CD4-positive, alpha-beta memory T cell (primary cell): ENCODE measurements at places on chromosomes 5 and 9.

- DNase-seq, result no peak
Measured at GRCh38 chr5:64161420-64161819, 4.2 kb upstream of the RNF180 start.

DNA sequence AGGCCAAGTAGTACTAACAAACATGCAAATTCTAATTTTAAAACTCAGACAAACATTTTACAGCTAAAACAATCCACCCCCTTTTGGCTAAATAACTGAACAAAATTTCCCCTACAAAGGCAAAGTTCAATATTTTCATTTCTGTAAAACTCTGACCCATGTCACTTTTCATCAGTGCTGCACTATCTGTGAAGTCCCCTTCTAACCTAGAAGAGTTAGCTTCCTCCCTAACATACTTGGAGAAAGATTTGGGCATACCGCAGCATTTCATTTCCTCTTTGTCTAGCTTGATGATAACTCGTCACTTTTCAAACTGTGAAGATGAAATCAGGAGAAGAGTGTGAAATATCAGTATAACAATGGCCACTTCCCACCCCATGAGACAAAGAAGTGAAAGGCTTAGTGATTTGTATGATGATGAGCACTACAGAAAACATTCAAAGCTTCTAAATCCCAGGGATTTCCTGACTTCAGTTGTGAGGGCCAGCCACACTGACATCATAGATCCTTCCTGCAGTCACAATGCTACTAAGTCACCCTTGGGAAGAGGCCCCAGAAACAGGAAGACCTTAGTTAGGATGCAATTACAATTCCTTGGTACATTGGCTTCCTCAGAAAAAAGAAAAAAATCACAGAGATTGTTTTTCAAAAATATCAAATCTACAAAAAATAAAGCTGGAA is at the start of gene FAM81B:
Gene FAM81B, plus strand, starts transcription at position 555 of the 681 bp plus-strand sequence. Its CDS starts 24 bp downstream, at position 579.
- DNase-seq, result no peak

- DNase-seq, result no peak
Measured at GRCh38 chr5:14064841-14065240, 78.3 kb upstream of the TRIO start.

DNA sequence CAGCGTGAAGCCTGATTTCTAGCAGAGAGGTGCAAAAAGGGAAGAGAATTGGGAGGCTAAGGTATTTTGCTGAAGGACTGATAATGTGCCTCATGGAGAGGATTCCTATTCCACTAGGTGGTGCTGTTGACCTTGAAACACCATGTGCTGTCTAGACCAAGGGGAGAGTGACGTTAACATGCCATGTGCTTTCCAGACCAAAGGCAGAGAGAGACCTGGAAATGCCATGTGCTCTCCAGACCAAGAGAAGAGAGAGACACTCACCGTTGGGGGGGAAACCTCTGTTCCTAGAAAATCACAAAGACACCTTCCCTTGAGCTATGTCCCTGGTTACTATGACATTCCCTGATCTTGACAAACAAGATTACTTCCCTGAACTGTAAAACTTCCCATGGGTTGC is 286.0 kb upstream of the TUSC1 start:
- DNase-seq, result no peak
